CD4-positive, alpha-beta T cell treated with Interleukin-1 beta for 1 hour (primary cell): ENCODE measurements at places on chromosomes 7 and 10.

GRCh38 chr10:71494980-71495381 lies 98.3 kb downstream of the CDH23 start:
- peak; percentile 30 for DNase-seq

DNA sequence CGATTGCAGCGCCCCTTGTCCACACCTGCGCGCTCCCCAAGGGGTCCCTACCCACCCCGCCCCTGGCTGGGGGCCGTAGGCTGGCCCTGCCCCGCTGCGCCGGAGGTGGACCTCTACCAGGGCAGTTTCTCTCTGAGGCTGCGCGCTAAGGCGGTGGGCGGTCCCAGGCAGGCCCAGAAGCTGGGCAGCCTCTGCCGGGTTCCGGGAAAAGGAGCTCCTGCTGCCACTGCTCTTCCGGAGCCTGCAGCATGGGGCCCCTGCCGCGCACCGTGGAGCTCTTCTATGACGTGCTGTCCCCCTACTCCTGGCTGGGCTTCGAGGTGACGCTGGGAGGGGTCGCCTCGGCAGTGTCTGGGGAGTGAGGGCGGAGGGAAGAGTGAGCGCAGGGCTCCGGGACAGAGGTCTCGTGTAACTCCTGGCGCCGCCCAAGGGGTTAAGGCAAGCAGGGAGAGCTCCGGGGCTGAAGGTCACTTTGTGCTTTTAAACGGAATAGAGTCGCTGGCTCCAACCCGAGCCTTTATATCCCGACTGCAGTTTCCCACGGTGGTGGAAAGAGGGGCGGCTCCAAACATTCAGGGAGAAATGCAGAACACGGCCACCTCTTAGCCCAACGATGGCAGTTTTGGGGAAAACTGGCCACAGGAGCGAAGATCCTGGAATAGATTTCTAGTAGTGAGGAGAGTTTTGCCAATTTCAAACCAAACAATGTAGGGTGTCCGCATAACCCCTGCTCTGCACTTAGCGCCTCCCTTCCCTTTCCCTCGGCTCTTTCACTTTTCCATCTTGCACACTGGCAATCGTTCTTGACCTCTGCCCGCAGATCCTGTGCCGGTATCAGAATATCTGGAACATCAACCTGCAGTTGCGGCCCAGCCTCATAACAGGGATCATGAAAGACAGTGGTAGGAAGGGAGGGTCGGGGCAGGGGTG lies at the start of gene GSTK1:
Gene GSTK1 (plus strand): TSS at position 176 of the 930 bp plus-strand sequence. CDS start 73 bp downstream, at position 249.
- peak; percentile 76 for DNase-seq

DNA sequence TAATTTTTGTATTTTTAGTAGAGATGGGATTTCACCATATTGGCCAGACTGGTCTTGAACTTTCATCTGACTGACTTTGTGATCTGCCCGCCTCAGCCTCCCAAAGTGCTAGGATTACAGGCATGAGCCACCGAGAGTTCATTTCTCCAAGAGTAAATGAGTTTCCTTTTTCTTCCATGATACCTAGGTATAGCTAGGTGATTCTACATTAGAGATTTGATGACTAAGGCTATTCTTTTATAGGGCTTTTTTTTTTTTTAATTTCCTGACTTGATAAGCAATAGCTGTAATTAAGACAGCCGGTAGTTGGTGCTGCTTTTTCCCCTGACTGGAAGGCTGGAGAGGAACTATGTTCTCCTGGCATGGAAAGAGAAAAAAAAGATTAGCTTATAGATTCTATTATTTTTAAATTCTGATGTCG lies 3.3 kb downstream of the PTPN12 start:
- no peak for DNase-seq

- no peak for DNase-seq
These were observed 5.1 kb upstream of the WNT16 start for GRCh38 chr7:121323515-121324302.

DNA sequence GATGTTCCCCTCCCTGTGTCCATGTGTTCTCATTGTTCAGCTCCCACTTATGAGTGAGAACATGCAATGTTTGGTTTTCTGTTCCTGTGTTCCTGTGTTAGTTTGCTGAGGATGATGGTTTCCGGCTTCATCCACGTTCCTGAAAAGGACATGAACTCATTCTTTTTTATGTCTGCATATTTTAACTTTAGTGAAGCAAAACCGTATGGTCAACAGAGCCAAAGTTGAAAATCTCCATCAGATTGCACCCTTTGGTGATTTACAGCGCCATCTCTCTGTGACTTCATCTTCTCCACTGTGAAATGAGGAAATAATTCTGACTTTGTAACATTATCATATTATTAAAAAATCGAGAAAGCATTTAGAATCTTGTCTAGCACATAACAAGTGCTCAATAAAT lies 132.3 kb upstream of the PLXDC2 start:
- DNase-seq, result no peak

GRCh38 chr10:42475168-42476098 lies 162.9 kb downstream of the ZNF33B start:
- DNase-seq, result no peak

GRCh38 chr10:102090772-102091171 lies 25.6 kb downstream of the HPS6 start:
- DNase-seq, result no peak

DNA sequence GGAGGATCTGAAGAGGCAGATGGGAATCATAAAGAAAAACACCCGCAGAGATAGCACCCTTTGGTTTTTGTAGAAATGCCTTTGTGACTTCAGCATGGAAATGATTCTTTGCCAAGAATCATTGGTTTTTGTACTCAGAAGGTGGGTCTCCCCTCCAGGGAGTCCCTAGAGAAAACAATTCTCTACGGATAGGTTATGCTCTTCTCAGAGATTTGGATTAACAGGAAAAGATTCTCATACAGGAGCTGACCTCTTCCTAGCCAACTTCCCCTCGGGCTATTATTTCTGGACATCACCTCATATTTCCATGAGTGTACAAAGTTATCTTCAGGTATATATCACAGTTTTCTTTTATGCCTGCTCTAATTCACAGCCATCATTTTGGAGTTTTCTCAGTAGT lies 274.2 kb upstream of the HABP2 start:
- no peak for DNase-seq

- DNase-seq, result no peak
These were observed 108.8 kb downstream of the ABCA13 start for GRCh38 chr7:48280100-48280499.

- no peak for DNase-seq
These were observed 664 bp downstream of the FMC1 start for GRCh38 chr7:139341776-139342226.

DNA sequence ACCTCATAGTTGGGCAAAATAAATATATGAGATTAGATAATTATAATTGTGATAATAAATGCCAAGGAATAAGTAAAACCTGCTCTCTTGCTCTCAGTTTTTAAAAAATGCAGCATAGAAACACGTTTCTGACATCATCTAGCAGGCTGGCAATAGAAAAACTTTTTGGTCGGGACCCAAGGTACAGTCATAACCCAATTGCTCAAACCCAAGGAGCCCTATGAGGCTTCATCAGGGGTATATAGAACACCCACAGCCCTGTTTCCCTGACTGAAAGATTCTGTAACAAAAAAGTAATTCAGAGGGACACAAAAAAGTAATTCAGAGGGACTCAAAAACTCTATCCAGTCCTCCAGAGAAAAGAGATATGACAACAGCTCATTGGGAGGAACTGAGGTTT lies 3.8 kb downstream of the PDE1C start:
- DNase-seq, result no peak

DNA sequence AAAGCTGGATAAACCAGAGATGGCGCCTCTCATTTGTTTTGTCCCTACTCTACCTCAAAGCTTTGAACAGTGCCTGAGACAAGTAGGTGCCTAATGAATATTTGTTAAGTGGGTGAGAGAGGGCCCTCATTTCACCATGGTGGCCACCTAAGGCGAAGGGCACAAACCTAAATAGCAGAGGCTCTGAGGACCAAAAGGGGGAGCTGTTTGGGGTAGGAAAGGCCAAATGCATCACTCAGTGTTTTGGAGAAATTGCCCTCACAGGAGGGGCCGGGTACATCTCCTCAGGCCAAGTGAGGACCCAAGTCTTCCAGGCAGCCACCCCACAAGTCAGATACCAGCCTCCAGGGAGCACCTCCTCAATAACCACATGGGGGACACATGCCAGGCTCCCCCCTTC lies 14.0 kb downstream of the IMPDH1 start:
- DNase-seq, result no peak

DNA sequence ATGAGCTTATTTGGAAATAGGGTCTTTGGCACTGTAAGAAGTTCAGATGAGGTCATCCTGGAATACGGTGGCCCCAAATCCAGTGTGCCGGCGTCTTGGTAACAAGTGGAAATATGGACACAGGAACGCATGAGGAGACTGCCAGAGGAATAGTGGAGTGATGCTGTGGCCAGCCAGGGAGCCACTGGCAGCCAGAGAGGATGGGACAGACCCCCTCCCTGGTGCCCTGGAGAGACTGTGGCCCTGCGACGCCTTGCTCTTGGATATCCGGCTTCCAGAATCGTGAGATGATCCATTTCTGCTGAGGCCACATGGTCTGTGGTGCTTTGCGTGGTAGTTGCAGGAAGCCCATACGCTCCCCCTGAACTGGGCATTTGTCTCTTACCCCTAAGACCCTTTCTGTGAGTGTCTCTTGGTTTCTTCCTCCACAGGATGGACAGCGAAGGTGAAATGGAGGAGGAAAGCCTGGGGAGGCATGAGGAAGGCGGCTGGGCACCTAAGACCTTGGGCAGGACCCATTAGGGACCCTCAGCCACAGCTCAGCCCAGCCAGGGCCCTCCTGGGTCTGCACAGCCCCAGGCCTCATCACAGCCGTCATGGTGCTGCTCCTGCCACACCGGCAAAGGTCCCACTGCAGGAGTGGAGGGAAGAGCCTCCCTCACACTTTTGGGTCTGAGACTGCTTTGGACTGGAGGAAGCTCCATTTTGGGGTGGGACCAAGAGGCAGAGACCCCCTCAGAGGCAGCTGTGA lies 53.6 kb downstream of the INSIG1 start:
- no peak for DNase-seq

DNA sequence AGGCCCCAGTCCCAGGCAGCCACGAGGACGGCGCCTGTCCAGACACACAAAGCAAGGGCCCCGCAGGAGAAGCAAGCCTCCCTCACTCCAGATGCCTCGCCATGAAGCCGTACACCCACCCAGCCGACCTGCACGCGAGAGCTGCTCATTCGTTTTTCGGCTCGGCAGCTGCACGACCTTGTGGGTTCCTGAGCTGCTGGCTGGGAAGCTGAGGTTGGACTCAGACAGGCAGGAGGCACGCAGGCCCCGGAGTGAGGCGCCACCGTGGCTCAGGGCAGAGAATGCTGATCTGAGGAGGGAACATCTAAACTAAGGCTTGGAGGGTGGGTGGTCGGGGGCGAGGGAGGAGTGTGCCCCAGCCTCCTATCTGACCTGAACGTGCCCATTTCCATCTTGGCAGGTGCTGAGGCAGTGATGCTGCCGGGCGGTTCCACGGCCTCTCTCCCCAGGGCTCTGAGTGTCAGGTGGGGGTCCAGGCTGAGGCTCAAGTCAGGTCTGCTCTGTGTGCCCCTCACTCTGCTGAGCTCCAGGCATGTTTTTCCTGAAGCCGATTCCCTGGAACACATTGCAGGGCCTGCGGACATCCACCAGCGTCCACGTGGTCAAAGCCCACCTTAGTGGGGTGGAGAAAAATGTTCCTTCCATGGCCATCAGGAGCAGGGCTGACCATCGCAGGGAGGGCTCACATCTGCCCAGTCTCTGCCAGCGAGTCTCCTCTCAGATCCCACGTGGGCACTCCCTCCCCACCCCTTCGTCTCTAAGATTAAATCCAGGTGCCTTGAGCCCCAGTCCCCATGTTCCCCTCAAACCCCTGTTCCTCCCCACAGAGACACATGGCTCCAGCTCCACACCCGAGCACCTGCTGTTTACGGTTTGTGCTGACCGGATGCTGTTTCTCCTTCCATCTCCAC lies 28.1 kb upstream of the FAM20C start:
- no peak for DNase-seq

- no peak for DNase-seq
These were observed 57.1 kb upstream of the VSTM2A start for GRCh38 chr7:54485044-54485443.

DNA sequence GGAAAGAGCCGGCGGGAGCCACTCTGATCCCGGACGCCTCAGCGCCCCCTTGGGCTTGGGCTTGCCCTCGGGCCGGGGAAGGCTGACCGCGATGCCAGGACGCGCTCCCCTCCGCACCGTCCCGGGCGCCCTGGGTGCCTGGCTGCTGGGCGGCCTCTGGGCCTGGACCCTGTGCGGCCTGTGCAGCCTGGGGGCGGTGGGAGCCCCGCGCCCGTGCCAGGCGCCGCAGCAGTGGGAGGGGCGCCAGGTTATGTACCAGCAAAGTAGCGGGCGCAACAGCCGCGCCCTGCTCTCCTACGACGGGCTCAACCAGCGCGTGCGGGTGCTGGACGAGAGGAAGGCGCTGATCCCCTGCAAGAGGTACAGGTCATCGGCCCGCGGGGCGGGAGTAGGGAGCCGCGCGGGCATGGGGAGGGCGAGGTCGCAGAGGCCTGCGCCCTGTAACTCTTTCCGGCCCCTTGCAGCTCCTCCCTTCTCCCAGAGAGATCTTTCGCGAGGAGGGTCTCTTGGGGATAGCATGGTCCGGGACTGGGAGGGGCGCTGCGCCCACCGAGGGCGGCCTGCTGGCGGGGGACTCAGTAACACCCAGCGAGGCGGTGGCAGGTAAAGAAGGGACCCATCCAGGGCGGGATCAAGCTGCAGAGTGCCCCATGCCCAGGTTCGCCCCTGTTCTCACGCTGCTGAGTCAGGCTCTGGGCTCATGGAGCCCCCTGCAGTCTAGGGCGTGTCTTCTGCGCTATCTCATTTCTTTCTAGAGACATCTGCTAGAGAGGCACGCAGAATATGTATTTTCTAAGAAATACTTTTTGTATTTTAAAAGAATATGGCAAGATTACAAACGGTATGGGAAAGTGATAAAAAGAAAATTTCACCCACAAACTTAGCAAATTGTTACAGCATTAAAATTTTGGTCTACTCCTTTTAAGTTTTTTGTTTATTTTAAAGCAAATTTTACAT lies 687 bp downstream of the EPDR1 start:
- DNase-seq, result peak; percentile 1

DNA sequence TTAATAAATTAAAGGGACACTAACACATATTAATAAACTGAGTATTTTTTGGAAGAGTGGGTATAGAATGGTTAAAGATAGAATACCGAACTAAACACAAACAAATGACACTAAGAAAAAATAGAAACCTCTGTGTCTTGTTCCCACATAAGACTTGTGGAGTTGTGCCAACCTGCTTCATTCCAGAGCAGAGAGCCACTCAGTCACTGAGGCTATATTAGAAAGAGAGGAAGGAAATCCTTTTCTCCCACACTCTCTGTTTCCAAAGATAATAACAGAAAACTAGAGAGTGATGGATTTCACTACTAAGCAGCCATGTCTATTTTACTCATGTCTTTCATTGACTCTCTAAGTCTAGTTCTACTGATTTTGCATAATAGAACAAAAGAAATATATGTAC lies 26.0 kb downstream of the CTNNA3 start:
- DNase-seq, result no peak

DNA sequence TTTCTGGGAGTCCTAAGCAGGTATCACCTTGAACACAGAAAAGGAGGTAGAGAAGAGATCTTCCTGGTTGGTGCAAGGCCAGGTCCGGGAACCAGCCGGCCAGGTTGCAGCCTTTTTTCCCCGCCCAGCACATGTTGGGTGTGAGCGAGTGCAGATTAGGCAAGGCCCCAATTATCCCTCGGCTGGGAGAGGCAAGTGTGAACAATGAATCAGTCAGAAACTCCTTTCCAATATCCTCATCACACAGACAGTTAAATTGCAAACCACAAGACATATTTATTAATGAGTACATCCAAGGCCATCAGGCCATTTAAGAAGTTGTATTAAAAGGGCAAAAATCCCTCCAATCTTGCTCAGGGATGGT lies 115.0 kb upstream of the AFAP1L2 start:
- DNase-seq, result no peak
